Frontal cortex (tissue), 4 donors: ENCODE measurements at places on chromosomes 1 and 21. TPM values are rescaled to one million over a fixed set of nuclear protein-coding genes. Genes with fewer than 3 reads are reported as not detected.

The CLEC20A gene
- total RNA-seq: not detected

The GBP5 gene
- total RNA-seq: under 0.01 TPM

The NEGR1 gene
- total RNA-seq: 78.7 TPM

The CYP4A22 gene
- not detected for total RNA-seq

The KRTAP19-3 gene
- not detected for total RNA-seq

The CHI3L2 gene
- total RNA-seq: 0.41 TPM
